Dorsolateral prefrontal cortex (tissue), 122 donors: ENCODE measurements at places on chromosomes 3 and 15.

GRCh38 chr15:49045751-49046219, 461 bp downstream of the SECISBP2L start:
- no peak for DNase-seq

GRCh38 chr15:66789029-66790025, 87.3 kb downstream of the SMAD6 start:
- DNase-seq: no peak

DNA sequence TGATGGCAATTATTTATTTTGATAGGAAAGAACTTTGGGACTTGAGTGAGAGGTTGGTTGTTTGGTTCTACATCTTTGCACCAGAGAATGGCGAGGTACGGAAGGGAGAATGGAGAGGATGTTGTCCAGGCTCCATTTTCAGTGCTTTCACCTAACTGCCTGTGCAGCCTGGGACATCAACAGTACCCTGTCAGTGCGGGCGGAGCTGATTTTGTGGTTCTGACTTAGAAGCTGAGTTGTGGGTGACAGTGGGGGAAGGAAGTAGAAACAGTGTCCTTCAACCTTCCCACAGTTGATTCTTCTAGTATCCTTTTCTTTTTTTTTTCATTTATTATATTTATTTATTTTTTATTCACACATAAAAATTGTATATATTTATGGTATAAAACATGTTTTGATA, 95.3 kb downstream of the TIGIT start:
- no peak for DNase-seq

- DNase-seq: no peak
These were observed 350.4 kb downstream of the CLSTN2 start for GRCh38 chr3:140285380-140285779.

DNA sequence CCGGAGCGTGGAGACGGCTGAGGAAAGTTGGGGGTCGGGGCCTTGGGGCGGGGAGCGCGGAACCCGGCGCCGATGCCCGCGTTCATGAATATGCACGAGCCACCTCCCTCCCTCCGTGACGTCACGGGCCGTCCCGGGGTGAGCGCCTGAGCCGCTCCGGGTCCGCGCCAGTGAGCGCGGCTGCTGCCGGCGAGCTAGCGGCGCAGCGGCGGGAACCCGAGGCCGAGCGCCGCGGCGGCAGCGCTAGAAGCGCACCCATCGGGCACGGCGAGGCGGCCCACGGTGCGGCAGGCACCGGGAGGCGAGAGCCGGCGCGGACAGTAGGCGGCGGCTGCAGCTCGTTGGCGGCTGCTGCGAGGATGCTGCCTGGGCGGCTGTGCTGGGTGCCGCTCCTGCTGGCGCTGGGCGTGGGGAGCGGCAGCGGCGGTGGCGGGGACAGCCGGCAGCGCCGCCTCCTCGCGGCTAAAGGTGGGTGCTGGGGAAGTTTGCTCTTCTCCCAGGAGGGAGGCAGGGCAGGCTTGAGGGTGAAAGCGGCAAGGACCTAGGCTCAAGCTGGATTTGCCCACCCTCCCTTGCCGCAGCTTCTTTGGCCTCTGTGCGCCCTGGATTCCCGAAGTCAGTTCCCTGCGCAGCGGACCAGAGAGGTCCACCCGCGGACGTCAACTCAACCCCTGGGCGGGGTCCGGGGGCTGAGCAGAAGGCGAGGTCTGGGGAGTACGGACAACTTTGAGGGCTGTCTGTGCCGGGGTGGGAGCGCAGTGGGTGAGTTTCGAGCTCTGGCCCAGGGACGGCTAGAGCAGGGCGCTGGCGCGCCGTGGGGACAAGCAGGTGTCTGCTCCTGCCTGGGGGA, at the start of gene CLSTN2:
TSS of gene CLSTN2 (plus strand) at position 170 of the 850 bp plus-strand sequence.
- peak; percentile 84 for DNase-seq
